ENCODE measurements at places on chromosomes 2 and 18. TPM values are rescaled to one million over a fixed set of nuclear protein-coding genes. Genes with fewer than 3 reads are reported as not detected.

Gene SH3RF3
- 6.1 TPM for total RNA-seq

DNA sequence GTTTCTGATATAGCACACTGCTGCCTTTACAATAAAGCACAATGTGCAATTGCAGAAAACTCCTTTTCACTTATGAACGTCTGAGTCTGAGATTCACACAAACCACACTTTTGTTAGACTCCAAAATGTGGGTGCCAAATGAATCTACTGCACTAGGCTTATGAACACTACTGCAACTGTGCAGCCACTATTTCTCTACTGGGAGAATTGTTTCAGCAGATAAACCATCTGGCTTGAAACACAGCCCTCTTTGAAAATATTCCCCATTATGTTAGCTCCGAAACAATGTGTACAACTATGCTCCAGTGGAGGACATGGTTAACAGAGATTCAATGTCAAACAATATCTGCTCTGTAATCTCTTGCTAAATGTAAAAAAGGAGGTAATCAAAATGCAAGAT is 188.7 kb upstream of the ZEB2 start:
- H3K4me1 ChIP-seq = peaks cover 4% of the 10 kb centered on the region
- no peak overlapping the region for H3K27ac ChIP-seq
- H3K36me3 ChIP-seq = no peaks in the 10 kb centered on the region
- no peak overlapping the region for H3K4me3 ChIP-seq
- DNase-seq = no peak

Gene CTAGE1
- not detected for total RNA-seq

Gene RIT2
- not detected for total RNA-seq

GRCh38 chr18:33596178-33596854 is 18.3 kb downstream of the ASXL3 start:
- no peak for DNase-seq
- H3K4me3 ChIP-seq = no peak overlapping the region
- H3K4me1 ChIP-seq = no peaks in the 10 kb centered on the region
- H3K27ac ChIP-seq = no peak overlapping the region
- no peaks in the 10 kb centered on the region for H3K27me3 ChIP-seq
- no peaks in the 10 kb centered on the region for H3K36me3 ChIP-seq

DNA sequence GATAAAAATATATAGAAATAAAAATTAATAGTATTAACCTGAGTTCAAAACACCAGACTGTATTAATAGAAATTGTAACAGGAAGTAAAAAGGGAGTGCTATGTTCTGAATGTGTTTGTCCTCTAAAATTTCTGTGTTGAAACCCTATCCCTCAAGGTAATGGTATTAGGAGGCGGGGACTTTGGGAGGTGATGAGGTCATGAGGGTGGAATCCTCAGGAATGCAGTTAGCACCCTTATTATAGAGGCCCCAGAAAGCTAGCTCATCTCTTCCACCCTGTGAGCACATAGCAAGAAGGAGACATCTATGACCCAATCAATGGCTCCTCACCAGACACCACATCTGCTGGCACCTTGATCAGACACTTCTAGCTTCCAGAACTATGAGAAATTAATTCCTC is 124.5 kb downstream of the CMPK2 start:
- no peaks in the 10 kb centered on the region for H3K4me1 ChIP-seq
- no peak for DNase-seq
- no peaks in the 10 kb centered on the region for H3K36me3 ChIP-seq
- H3K4me3 ChIP-seq = no peak overlapping the region

- no peaks in the 10 kb centered on the region for H3K36me3 ChIP-seq
- no peak overlapping the region for H3K4me3 ChIP-seq
- peaks cover 2% of the 10 kb centered on the region for H3K27me3 ChIP-seq
Measured at GRCh38 chr18:57134618-57135135, 12.2 kb upstream of the BOD1L2 start.

Gene HNMT
- total RNA-seq = 28.5 TPM

Gene ARHGEF33
- total RNA-seq = 0.42 TPM

- H3K27ac ChIP-seq = no peak overlapping the region
- no peaks in the 10 kb centered on the region for H3K27me3 ChIP-seq
- no peaks in the 10 kb centered on the region for H3K4me1 ChIP-seq
- no peaks in the 10 kb centered on the region for H3K36me3 ChIP-seq
- no peak for DNase-seq
Measured at GRCh38 chr2:11990576-11990975, 244.1 kb downstream of the LPIN1 start.

DNA sequence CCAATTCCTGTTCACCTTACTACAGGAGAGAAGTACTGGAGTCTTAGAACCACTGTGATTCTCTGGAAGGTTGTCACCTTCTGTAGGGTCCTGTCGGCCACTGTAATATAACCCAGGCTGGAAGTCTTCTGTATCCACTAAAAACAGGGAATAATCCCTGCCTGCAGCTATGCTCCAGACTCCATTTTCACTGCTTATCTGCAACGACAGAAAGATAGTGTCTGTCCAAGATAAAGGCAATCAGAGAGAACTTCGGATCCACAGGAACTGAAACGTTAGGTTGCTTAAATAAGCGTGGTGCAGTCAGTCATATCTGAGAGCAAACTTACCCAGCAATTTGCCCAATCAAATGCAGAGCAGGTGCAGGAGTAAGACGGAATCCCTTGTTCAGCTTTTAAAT is 34.2 kb downstream of the ALS2 start:
- no peak overlapping the region for H3K4me3 ChIP-seq
- no peaks in the 10 kb centered on the region for H3K27me3 ChIP-seq
- peaks cover 59% of the 10 kb centered on the region for H3K36me3 ChIP-seq
- DNase-seq = no peak
- no peak overlapping the region for H3K27ac ChIP-seq

Gene LCLAT1
- total RNA-seq = 20.6 TPM

Gene DYSF
- total RNA-seq = 2.3 TPM

Gene SEMA4F
- total RNA-seq = 3.5 TPM

DNA sequence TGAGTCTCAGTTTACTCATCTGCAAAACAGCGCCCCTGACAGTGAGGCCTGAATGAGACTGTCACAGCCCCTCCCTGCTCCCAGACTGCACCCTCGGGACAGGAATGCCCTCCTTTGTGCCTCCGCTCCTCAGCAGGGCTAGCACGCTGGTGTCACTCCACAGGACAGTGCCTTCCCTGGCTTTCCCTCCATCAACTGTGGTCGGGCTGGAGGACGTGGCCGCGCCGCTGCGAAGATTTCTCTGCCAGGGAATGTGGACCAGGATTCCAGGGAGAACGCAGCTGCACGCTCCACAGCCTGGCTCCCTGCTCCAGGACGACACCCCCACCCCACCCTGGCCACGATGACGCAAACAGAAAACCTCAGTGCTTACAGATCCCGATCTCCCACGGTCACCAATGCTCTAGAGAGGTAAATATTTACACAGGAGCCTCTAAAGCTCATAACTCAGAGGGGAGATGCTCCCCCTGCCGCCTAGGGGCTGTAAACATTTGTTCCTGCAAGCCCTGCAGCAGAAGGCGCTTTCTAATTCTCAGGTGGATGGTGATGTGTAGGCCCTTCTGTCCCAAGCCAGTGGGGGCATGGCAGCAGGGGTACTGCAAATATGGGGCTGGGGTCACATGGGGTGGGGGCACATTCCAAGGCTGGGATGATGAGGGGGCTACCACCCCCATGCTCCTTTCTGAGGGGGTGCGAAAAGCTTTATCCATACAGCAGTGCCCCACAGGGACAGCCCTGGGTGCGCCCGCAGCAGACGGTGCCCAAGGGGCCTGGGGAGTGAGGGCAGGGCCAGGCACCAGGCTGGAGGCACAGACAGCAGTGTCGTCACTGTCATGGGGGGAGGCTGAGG is 12.4 kb downstream of the HS6ST1 start:
- no peak for DNase-seq
- peak overlapping the region; percentile 19 for H3K4me3 ChIP-seq
- H3K36me3 ChIP-seq = no peaks in the 10 kb centered on the region

GRCh38 chr2:179875864-179876263 is 14.5 kb upstream of the ZNF385B start:
- H3K27me3 ChIP-seq = no peaks in the 10 kb centered on the region
- no peaks in the 10 kb centered on the region for H3K36me3 ChIP-seq
- H3K4me1 ChIP-seq = no peaks in the 10 kb centered on the region
- no peak overlapping the region for H3K4me3 ChIP-seq
- no peak for DNase-seq

Gene GKN2
- total RNA-seq = not detected

- H3K4me3 ChIP-seq = no peak overlapping the region
- H3K36me3 ChIP-seq = no peaks in the 10 kb centered on the region
- no peak for DNase-seq
- H3K27ac ChIP-seq = no peak overlapping the region
Measured at GRCh38 chr2:221267773-221268425, 304.2 kb downstream of the EPHA4 start.

DNA sequence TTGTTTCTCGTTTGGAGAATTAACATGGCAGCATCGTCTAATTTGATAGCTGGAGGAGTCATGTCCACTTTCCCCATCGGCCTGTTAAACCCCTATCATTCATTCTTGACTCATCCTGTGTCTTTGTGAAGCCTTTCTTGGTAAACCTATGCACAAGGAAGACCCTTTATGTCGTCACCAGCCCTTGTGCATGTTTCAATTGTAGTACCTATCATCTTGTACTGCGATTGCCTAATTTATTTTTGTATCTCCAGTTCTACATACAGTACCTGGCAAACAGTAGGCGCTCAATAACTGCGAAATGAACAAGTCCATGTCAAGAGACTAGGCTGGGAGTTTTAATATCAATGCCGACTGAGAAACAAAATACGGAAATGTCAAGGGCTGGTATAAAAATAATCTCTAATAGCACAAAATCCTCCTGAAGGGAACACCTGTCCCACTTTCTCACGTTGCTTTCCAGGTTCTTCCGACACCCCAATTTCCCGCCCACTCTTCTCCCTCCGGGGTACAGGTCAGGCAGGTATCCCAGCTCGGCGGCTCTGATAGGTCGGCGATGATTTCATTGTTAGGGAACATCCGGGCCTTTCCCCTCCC is 1.3 kb upstream of the PPM1B start:
- DNase-seq = no peak
- H3K4me1 ChIP-seq = peaks cover 23% of the 10 kb centered on the region
- peak overlapping the region; percentile 98 for H3K27ac ChIP-seq
- H3K27me3 ChIP-seq = no peaks in the 10 kb centered on the region
- H3K36me3 ChIP-seq = no peaks in the 10 kb centered on the region

Gene TMEM178A
- total RNA-seq = 7.4 TPM

- H3K4me1 ChIP-seq = no peaks in the 10 kb centered on the region
- H3K36me3 ChIP-seq = no peaks in the 10 kb centered on the region
- no peak overlapping the region for H3K27ac ChIP-seq
- no peaks in the 10 kb centered on the region for H3K27me3 ChIP-seq
Measured at GRCh38 chr2:75621228-75621627, 25.4 kb upstream of the MRPL19 start.

DNA sequence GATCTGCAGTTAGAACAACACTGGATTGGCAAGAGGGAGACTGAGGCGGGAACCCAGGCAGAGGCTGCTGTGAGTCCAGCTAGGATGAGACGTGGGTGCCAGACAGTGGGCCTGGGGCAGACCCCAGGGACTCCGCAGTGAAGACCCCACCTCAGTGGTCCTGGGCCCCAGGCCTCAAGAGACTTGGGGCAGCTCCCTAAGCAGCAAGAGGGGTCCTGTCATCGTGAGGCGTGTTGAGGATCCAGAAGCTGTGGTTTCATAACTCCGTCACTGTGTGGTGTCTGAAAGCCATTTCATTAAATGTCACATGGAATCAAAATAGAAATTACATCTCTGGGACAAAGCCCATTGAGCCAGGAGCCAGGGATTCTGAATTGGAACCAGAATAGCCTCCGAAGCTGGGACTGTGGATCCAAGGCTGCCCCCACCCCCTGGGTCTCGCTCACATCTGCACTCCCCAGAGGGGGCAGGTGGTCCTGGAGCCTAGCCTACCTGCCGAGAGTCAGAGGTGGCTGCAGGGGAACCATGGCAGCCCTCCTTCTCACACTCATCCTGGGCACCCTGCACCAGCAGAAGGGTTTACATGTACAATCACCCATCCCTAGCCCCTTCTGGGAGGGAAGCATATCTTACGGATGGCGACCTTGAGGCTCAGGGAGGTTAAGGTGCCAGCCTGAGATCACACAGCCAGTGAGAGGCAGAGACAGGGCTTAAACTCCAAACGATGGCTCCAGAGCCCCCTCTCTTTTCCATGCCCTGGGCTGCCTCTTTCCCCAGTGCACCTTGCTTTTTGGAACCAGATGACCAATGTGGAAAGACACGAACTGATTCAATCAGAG is 23.2 kb downstream of the RRM2 start:
- no peaks in the 10 kb centered on the region for H3K27me3 ChIP-seq
- H3K27ac ChIP-seq = no peak overlapping the region
- no peak overlapping the region for H3K4me3 ChIP-seq

DNA sequence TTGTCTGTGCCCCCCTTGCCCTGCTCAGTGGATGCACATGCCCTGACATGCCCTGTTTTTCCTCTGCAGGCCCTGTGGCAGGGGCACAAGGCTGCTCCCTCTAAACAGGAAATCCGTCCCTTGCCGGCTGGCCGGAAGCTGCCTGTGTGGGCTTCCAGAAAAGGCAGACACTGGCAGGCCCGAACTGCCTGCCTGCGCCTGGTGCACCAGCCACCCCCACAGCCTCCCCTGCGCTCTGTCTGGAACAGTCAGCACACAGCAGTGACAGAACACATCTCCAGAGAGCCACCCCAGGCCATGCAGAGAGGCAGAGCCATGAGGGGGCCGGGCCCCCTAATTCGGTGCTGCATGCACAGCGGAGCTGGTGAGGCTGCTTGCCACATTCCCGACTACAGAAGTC is 33.5 kb downstream of the LOXHD1 start:
- no peak overlapping the region for H3K4me3 ChIP-seq
- H3K36me3 ChIP-seq = no peaks in the 10 kb centered on the region
- peaks cover 8% of the 10 kb centered on the region for H3K4me1 ChIP-seq

DNA sequence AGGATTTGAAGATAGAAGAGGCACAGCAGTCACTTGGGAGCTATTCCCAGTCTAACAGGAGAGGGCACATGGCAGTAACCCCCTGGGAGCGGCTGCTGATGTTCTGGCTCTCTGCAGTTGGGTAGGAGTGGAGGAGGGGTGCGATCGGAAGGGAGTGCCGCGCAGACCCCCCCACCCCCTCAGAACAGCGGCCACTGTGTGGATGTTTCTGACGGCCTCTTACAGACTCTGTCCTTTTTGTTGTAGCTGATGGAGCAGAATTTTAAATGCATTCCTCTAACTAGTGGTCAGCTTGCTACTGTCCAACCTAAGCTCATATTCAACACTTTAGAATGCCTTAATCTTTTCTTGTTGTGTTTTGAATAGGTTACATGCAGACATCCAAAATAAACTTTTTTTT is 127.9 kb downstream of the AGAP1 start:
- no peak for DNase-seq
- H3K4me1 ChIP-seq = peaks cover 9% of the 10 kb centered on the region
- H3K27me3 ChIP-seq = no peaks in the 10 kb centered on the region
- H3K4me3 ChIP-seq = no peak overlapping the region

GRCh38 chr18:35005963-35006577 is 35.1 kb upstream of the MAPRE2 start:
- no peak overlapping the region for H3K27ac ChIP-seq
- no peak for DNase-seq
- no peaks in the 10 kb centered on the region for H3K27me3 ChIP-seq
- H3K4me3 ChIP-seq = no peak overlapping the region
- no peaks in the 10 kb centered on the region for H3K4me1 ChIP-seq
- H3K36me3 ChIP-seq = no peaks in the 10 kb centered on the region

- H3K4me3 ChIP-seq = no peak overlapping the region
- peaks cover 22% of the 10 kb centered on the region for H3K4me1 ChIP-seq
- no peaks in the 10 kb centered on the region for H3K27me3 ChIP-seq
Measured at GRCh38 chr18:9604348-9604747, 10.0 kb downstream of the PPP4R1 start.

GRCh38 chr2:28993206-28993960 is 12.3 kb downstream of the TOGARAM2 start:
- DNase-seq = peak; percentile 73
- H3K36me3 ChIP-seq = no peaks in the 10 kb centered on the region
- H3K27ac ChIP-seq = no peak overlapping the region
- H3K27me3 ChIP-seq = no peaks in the 10 kb centered on the region

Gene NEU2
- 6.2 TPM for total RNA-seq
